Activated CD8-positive, alpha-beta memory T cell treated with anti-CD3 and anti-CD28 coated beads for 36 hours (primary cell): ENCODE measurements at places on chromosomes 12 and 14. TPM values are rescaled to one million over a fixed set of nuclear protein-coding genes. Genes with fewer than 3 reads are reported as not detected.

The ACTN1 gene
- 73.9 TPM for total RNA-seq

The KCNJ8 gene
- not detected for total RNA-seq

The ABCC9 gene
- total RNA-seq, result not detected

The ATXN2 gene
- 40.8 TPM for total RNA-seq

The LRRC10 gene
- total RNA-seq, result not detected

The VWF gene
- total RNA-seq, result 0.04 TPM

The CRACR2A gene
- 33.2 TPM for total RNA-seq

The ALDH2 gene
- 1.4 TPM for total RNA-seq

The TAS2R13 gene
- 0.21 TPM for total RNA-seq

The SYNE2 gene
- 26.5 TPM for total RNA-seq

The R3HDM2 gene
- 29.7 TPM for total RNA-seq

The GPR68 gene
- 7.8 TPM for total RNA-seq

The PTCSC3 gene
- not detected for total RNA-seq

The PTPRB gene
- not detected for total RNA-seq

The KRT85 gene
- not detected for total RNA-seq

The GDF3 gene
- total RNA-seq, result not detected

The CFAP251 gene
- 0.78 TPM for total RNA-seq

The HNF1A gene
- not detected for total RNA-seq

The PLA2G1B gene
- not detected for total RNA-seq

The HNRNPA1 gene
- 1,952 TPM for total RNA-seq

The SERPINA9 gene
- not detected for total RNA-seq

The ZNF605 gene
- total RNA-seq, result 5.3 TPM

The SRRM4 gene
- not detected for total RNA-seq

The FUT8 gene
- 90.1 TPM for total RNA-seq

The LRIG3 gene
- total RNA-seq, result not detected

The MRPL42 gene
- 87.6 TPM for total RNA-seq
